ENCODE measurements at places on chromosomes 1 and 21.

DNA sequence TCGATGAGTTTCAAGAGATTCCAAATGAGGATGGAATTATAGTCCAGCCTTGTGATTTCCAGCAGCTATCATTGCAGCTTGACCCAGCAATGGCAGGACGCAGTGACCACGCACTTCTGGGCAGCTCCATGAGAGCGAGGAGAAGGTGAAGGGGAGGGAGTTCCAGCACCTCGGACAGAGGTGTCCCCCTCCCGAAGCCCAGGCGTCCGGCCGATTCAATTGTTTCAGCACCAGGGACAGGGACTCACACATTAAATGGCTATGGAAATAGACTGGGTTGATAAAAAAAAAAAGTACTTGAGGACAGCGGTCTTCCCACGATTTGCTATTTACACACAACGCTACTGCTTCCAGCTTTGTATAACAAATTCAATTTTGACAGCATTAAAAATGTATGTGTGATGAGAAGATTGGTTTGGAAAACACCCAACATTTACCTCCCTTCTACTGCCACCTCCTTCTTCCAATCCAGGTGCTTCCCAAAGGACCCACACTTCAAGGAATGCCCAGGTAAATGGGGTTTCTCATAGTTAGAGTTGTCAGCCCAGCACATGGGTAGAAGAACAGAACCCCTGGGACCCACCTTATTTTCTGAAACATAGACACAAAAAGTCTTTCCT, 71.8 kb downstream of the DISP3 start:
- no peak for DNase-seq

GRCh38 chr21:25938658-25939395, 204.1 kb downstream of the GABPA start:
- DNase-seq: no peak

- peak; percentile 69 for DNase-seq
These were observed at the start of gene ELOA for GRCh38 chr1:23743287-23744152. Gene ELOA, plus strand, starts transcription at chr1:23743471. Its CDS starts 33 bp downstream, at chr1:23743504.

- no peak for DNase-seq
These were observed 7.6 kb upstream of the ARHGEF10L start for GRCh38 chr1:17531682-17532487.

DNA sequence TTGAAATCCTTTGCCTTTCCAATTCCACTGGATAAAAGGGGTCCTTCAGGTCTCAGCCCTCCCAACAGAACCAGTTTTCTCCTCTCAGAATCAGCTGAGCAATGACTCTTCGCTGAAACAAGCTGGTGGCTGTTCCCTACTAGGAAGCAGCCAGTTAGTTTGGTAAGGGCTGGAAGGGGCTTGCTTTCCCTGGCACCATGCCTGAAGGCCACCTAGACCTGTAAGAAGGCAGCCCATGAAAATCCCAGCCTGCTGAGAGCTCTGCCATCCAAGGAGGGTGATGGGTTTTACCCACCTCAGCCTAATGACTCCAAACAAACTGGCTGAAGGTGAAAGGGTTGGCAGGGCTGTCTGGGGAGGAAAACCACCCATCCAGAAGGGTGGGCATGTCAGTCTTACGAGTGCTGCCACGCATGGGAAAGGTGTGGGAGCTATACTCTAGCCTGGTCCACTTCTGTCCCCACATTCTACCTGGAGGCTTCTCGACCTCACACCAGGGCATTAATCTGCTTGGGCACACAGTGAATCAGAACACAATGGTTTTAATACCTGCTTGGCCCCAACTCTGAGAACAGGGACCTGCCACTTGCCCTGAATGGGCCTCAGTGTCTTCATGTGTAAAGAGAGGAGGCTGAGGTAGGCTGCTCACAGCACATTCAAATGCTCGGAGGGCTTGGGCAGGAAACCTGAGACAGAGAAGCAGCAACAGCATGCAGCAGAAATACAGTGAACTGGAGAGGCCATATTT, 53.0 kb downstream of the CD46 start:
- DNase-seq: no peak

DNA sequence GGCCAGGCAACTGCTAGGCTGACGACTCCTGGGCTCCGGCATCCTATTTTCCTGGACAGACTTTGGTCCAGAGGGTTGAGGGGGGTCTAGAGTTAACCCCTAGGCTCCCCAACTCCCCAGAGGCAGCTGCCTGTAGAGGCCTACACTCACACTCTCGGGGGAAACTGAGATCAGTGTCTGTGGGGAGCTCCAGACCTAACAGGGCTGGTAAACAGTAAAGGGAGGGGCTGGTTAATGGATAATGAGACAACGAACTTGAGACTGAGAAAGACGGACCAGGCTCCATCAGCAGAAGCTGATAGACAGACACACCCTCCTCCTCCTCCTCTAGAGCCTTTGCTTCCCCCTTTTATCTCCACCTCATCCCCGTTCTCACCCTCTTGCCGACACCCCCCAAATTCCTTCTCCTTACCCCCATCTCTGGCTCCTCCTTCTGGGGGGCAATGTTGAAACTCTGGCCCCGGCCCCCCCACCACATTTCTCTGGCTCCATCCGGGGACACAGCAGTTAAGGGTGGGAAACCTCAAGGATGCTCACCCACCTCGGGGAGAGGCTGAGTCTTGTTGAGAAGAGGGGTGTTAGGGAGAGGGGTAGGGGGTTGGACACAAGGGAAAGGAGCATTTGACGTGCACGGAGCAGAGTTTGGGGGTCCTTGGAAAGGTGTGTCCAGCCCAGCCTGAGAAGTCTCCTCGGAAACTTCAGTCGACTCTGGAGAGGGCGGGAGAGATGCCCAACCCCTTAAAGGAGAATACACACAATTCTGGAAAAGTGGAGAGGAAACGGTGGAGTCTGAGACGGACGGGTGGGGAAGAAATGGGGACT, at the start of gene MTMR11:
MTMR11 (minus strand) TSS at position 710 of the 822 bp plus-strand sequence; CDS start at position 478, 232 bp downstream.
- DNase-seq: no peak

DNA sequence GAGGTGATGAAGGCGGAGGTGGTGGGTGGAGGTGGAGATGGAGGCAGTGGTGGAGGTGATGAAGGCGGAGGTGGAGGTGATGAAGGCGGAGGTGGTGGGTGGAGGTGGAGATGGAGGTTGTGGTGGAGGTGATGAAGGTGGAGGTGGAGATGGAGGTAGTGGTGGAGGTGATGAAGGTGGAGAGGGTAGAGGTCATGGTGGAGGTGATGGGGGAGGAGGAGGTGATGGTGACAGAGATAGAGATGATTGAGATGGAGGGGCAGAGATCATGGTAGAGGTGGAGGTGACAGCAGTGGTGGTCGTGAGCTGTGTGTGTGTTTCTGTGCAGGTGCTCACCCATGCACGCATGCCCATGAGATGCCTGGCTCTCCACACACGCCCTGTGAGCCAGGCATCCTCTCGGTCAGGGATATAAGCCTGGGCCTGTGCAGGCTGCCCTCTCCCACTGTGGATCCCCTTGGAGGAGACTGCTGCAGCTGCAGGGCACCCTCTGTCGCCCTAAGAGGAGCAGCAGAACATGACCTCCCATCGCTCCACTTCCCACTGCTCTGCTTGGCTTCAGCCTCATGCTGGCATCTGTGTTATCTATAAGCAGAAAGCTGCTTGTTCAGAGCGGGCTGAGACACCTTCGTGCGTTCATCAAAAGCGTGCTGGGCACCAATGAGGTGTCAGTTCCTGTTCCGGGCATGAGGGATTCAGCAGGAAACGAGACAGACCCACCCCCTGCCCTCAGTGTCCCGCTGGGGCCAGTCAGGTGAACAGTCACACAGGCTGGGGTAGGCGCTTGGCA, 20.5 kb upstream of the NPHP4 start:
- DNase-seq: no peak

GRCh38 chr1:216804111-216804510, 80.9 kb upstream of the ESRRG start:
- DNase-seq: no peak

DNA sequence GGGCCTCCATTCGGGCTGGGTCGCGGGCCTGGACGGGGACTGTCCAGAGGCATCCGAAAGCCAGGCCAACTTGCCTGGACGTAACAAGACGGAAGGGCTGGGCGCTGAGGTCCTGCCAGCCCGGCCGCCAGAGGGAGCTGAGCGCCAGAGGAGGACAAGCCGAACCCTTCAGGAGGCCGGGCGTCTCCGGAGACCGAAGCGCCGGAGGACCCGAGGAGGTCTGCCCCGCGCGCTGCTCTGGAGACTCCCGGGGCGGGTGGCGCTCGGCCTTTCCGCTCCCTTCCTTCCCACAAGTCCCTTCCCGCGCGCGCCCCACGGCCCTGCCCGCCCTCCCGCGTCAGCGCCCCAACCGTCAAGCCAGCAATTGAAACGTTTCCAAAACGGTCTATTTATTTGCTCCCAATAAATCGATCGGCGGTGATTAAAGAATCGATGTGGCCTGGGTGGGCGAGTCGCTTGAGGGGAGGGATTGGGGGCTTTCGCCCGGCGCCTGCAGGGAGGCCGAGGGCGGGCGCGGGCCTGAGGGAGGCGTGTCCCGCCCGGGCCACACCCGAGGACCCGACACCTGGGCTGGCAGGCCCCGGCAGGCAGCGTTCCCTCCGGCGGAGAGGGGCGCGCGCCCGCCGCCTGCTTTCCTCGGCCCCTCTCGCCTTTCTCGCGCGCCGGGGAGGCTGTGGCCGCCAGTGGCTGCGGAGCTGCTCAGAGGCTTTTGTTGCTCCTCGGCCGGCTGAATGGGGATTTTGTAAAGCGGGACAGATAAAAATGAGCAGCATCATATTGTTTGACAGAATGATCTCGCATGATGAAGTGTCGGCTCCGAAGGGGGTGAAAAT, 5.2 kb upstream of the FOXD3 start:
- no peak for DNase-seq

GRCh38 chr1:23574265-23574754, 15.0 kb upstream of the ID3 start:
- DNase-seq: no peak

GRCh38 chr1:212613440-212614335, 5.1 kb downstream of the ATF3 start:
- no peak for DNase-seq

- no peak for DNase-seq
These were observed 14.1 kb downstream of the PCSK9 start for GRCh38 chr1:55053265-55053954.

GRCh38 chr1:75618382-75618781, 7.5 kb upstream of the SLC44A5 start:
- no peak for DNase-seq

- no peak for DNase-seq
These were observed 10.0 kb upstream of the TAGLN2 start for GRCh38 chr1:159935305-159935704.

DNA sequence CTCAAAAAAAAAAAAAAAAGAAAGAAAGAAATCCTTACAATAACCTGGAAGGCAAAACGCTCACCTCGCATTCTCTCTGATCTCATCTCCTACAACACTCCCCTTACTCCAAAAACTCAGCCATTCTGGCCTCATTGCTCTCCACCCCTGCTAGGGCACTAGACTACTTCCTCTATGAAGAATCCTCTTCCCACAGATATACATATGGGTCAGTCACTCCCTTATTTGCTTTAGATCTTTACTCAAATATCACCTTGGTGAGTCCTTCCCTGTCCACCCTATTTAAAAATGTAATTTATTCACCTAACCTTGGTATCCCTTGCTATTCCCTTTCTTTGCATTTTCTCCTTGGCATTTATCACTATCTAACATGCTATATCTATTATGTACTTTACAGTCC, 24.6 kb upstream of the KIF1B start:
- no peak for DNase-seq

DNA sequence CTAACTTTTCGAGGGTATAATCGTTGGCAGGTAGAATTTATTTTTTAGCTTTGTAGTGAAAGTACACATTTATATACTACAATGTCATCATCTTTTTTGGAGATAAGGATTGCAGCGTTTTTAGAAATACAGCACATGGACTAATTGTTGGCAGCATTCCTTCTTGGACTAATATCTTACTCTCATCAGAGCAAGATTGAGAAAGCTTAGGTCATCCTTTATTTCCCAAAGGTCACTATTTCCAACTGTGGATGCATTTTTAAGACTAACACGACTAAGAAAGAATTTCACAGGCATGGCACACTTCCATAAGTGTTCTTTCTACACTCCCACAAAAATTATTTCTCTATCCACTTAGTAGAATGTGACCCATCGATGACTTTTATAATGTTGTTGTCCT, 732.3 kb downstream of the NCAM2 start:
- no peak for DNase-seq

- peak; percentile 70 for DNase-seq
These were observed at the start of gene UFC1 for GRCh38 chr1:161153682-161154337. Gene UFC1, plus strand, starts transcription at chr1:161153978. Its CDS starts 20 bp downstream, at chr1:161153998.

DNA sequence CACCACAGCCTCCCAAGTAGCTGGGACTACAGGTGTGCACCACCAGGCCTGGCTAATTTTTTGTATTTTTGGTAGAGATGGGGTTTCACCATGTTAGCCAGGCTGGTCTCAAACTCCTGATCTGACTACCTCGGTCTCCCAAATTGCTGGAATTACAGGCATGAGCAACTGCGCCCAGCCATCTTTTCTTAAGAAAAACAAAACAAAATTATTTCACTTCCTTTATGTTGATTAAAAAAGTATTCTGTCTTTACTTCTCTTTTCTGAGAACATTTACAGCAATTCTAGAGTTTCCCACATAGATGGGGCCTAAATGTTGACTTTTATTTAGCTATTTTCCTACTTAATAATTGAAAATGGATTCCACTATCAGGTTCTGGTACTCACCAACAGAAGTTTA, 17.3 kb upstream of the TMEM183A start:
- DNase-seq: no peak

GRCh38 chr1:172360511-172360910, 60.0 kb upstream of the C1orf105 start:
- DNase-seq: no peak

DNA sequence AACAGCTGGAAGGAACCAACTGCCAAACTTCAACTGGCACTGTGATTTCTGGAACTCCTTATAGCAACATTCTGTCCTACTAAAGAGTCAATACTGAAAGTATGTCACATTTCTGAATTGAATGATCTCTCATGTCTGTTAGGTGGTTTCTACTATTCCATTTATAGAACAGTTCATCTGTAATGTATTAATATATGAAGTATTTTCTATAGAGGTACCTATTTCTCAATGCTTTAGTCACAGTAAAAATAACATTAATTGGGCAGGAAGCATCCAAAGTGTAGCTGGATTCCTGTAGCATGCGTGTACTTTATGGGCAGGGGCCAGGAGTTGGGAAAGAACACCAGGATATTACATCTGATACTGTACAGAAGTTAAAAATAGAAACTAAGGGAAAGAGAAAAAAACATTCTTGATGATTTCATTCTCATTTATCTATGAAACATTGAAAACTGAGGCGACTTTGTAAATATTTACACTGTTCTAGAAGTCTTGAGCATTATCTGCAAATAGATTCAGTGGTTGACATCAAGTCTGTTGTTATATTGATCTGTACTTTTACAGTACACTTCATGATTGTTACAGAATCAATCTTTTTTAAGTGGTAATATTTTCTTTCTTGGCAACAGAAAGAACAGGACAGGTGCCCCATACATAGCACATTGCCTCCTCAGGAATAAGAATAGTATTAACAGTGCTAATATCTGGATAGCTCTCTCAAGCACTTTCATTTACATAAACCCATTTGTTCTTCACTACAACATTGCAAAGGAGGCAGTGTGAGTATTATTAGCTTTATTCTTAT, 6.2 kb upstream of the ZNF281 start:
- no peak for DNase-seq

- no peak for DNase-seq
These were observed 49.6 kb downstream of the CD58 start for GRCh38 chr1:116521186-116521585.
